ENCODE measurements at places on chromosomes 13 and 19.

- DNase-seq = no peak
Measured at GRCh38 chr13:39374741-39375189, 228.2 kb downstream of the LHFPL6 start.

DNA sequence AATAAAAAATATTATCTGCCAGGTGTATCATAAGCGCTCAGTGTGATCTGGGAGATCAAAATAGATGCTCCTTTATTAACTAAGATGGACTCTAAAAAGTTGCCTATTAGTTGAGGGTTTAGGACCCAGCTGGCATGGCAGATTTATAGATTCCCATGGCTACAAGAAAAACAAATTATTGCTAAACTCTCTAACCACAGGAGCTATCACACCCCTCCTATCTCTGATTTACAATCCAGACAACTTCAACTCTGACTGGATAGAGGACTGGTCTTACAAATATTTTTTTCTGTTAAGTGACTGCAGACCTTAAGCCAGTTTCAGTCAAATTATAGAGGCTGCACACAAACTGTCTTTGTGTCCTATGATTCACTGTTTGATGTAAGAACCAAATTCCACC, 45.4 kb upstream of the MYCBP2 start:
- DNase-seq = no peak

- no peak for DNase-seq
Measured at GRCh38 chr19:9658769-9659168, 16.1 kb downstream of the ZNF562 start.

GRCh38 chr13:43663474-43664090, 123.2 kb downstream of the ENOX1 start:
- no peak for DNase-seq

DNA sequence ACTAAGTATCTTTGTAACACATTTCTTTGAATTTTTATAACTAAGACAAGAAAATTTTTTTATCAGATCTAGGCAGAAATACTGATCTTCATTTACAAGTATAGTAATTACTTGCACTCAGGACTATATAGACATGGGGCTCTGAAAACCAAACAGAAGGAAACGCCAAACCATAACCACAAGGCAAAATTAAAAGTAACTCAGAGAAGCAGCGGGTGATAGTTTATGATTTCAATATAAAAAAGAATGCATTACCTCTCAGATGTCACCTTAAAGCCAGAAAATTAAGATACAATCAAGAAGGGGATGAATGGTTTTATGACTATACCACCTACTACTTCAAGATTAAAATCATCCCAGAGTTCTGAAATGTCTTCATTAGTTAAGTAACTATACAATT, 6.7 kb downstream of the SHISA2 start:
- no peak for DNase-seq

- no peak for DNase-seq
Measured at GRCh38 chr19:40507892-40508291, 41.1 kb downstream of the SPTBN4 start.

DNA sequence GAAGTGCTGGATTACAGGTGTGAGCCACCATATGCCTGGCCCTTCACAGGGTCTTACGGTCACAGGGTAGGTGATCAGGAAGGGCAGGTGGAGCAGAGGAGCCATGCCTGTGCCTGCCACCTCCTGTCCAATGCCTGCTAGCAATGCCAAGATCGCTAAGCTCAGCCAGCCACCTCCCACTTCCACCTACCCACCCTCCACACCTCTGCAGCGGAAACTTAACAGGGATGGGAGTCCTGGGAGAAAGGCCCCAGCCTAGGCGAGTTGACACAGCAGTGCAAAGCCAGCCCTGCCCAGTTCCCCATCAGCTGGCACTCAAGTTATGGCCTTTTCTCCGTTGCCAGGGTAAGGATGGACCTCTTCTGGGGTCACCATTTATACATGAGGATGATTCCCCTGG, 15.9 kb upstream of the FCHO1 start:
- DNase-seq = no peak

GRCh38 chr19:16673231-16673630, 12.3 kb downstream of the TMEM38A start:
- DNase-seq = no peak

Data from CD4-positive, alpha-beta T cell treated with Interleukin-4 for 1 hour (primary cell).